NCI-H526 (cell line): ENCODE measurements at places on chromosomes 13 and 19.

DNA sequence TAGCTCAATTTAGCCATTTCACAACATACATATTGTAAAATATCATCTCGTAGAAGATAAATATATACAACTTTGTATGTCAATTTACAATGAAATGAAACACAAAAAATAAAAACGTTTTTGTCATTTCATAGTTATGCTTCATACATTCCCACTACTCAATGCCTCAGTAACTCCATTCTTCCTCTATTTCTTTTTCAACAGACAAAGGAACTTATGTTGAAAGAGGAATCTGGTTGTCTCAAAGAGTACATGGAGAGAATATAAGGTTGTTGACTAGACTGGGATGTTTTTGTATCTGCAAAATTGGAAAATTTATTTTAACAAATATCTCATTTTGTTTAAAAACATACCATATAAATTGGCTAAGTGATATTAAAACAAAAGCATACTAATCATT lies 12.8 kb downstream of the KCTD12 start:
- DNase-seq: no peak

DNA sequence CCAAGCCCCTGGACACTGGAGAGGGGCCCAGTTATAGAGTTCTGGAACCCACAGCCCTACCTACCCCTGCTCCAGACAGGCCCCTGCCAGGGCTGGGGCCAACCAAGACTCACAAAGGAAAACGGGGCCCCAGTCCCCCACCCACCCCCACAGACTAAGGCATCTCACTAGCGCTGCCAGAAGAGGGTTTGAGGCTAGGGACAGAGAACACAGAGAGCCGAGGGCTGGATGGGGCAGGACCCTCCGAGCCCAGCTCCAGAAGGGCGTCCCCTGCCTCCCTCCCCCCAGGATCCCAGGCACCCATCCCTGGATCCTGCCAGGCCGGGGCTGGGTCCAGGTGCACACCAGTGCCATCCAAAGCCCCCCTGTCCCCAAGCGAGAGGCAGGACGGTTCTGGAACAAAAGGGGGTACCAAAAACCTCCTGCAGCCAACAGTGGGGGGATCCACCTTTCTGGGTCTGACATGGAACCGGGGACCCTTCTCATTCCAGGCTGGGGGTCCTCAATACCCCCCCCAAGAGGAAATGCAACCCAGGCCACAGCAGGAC lies 4.4 kb upstream of the REXO1 start:
- DNase-seq: no peak

DNA sequence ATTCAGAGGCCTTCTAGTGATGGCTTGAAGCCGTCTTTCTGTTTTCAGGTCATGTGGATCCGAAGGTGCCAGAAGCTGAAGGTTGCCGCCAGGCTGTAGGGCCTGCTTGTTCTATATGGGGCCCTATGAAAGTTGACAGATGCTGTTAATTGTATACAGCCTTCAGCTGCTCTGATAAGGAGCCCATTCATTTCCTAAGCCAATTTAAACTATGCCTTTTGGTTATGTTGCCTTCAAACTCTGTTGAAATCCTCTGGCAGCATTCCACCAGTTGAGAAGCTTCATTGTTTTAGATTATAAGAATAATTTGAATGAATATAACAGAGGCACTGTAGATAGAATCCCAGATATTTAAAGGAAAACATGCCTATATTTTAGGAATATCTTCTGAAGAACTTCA lies 34.4 kb downstream of the RAP2A start:
- no peak for DNase-seq

GRCh38 chr13:75666646-75667351 lies 30.7 kb downstream of the LMO7 start:
- no peak for DNase-seq

- DNase-seq: no peak
Measured at GRCh38 chr19:46975925-46976782, 43.5 kb upstream of the NPAS1 start.

DNA sequence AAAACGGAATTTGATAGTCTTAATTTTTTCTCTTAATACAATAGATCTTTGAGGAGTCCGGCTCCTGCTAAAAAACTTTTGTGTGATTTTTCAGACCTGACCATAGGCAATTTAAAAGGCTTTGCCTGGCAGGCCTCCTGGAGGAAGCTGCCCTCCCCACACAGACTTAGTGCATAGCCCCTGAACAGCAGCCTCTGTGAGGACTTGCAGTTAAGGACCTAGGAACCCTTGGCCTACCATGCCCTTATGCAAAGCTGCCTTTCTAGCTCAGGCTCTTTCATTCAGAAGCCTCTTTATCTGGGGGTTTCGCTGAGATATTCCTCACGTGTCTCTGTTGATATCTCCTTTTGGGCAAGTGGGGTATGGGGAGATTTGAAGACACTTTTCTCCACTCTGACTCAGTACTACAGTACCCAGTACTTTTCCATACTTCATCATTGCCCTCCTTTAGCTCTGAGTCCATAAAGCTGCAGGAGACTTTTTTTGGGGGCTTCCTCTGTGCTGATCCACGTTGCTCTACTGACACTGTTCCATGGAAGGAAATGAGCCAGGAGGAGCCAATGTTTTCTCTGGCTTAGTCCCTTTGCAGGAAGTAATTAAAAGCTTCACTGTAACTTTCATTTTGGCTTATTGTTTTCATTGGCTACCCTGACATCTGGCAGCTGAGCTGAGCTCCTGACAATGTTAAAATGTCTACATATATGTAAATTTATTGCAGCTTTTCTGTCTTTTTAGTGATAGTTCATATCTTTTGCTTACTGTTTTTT lies 283.1 kb downstream of the TDRD3 start:
- DNase-seq: no peak

DNA sequence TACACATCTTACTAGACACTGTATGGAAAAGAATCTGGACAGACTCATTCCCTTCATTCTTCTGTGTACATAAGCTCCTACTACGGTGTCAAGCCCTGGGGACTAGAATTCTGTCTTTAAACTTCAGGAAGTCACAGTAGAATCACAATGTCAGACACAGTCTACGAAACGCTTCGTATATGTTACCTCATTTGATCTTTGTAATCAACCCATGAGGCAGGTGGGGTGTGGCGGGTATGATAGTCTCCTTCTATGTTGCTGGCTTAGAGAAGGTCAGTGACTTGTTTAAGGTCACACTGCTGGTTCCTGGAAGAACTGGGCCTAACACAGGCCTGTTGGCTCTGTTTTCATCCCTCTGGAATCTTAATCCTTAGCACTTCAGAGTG lies 32.2 kb upstream of the TPT1 start:
- DNase-seq: no peak

DNA sequence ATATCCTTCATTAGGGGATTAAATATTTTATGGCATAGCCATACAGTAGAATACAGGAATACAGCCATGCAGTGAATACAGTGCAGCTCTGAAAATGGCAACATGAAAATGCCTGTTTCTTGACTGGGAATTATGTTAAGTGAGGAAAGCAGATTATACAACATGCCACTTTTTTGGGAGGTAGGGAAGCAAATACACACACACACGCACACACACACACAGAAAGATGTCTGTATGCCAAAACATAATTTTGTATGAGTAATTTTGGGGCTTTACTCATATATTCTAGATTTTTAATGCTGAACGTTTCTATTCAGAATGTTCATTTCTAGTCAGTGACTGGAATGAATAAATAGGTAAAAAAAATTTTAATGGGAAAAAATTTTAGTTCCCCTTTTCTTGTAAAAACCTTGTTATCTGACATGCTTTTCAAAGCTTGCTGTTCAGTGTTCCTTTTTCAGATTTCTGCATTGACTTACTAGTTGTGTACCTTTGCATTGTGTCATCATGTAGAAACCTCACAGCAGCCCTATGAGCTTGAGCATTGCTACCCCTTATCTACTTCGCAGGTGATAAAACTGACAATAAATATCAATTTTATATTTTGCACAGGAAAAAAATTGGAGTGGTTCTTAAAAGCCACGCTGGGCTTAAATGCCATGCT lies 7.8 kb downstream of the GPR183 start:
- no peak for DNase-seq

DNA sequence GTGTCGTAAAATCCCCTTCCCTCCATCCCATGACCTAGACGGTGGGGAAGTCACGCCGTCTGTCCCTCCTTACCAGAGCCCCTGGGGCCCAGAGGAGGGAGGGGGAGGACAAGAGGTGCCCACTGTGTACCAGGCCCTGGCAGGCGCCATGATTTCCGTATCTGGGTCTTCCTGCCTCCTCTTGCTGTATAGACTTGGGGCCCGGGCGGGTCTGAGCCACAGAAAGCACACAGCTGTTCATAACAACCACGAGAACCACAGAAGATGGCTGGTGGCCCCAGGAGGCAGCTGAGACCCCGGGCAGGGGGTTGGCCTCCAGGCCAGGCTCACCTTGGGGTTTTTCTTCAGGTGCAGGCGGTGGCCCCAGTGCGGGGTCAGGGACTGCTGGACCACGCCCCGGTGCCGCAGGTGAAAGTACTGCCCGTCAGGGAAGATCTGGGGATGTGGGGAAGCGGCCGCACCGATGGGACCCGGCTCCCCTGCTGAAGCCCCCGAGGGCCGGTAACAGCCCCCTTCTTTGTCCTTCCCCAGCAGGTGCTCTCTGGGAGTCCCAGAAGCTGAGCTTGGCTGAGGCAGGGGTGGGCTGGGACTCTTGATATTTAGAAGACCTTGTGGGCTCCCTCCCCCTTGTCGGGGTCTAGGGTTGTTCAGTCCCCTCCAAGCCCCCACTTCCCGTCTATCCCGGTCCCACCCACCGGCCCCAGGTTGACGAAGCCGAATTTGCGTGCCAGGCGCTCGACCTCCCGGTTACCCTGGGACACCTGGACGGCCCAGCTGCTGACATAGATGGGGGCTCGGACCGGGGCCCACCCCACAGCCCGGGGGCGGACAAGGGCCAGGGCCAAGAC lies 463 bp downstream of the PCSK4 start:
- no peak for DNase-seq

- no peak for DNase-seq
Measured at GRCh38 chr13:83449668-83450395, 432.4 kb downstream of the SLITRK1 start.

DNA sequence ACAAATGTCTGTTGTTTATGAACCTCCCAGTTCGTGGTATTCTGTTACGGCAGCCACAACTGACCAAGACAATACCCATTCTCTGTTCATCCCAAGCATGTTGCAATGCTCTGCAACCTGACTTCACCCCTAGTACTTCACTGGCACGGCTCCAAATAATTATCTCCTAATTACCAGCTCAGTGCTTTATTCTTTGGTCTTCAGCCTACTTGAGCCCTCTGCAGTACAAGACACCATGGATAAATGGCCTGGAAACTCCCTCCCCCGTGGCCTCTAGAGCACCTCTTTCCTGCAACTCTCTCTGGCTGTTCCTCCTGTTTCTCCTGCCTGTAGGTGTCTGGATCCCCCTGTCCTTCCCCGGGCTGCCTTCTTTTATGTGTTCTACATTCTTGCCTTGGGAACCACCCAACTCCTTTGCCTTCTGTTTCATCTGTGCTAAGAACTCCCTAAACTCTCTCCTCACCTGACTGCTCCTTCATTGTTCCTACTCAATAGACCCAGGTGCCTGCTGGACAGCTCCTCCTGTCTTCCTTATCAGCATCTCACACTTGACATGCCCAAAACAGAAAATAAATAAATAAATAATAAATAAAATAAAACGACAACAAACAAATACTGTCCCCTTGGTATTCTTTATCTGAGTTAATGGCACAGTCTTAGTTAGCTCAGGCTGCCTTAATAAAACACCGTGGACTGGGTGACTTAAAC lies 200.4 kb upstream of the IPO5 start:
- DNase-seq: no peak

- peak; percentile 94 for DNase-seq
Measured at GRCh38 chr19:13162724-13163608, 12.8 kb downstream of the IER2 start.

- DNase-seq: no peak
Measured at GRCh38 chr13:113145911-113146598, 12.4 kb upstream of the PROZ start.

- no peak for DNase-seq
Measured at GRCh38 chr19:47353307-47353712, 4.2 kb downstream of the DHX34 start.

- peak; percentile 49 for DNase-seq
Measured at GRCh38 chr19:17332677-17333581, 1.7 kb downstream of the ANO8 start.

GRCh38 chr19:49637821-49638738 lies 1.9 kb downstream of the RRAS start:
- DNase-seq: peak; percentile 42

DNA sequence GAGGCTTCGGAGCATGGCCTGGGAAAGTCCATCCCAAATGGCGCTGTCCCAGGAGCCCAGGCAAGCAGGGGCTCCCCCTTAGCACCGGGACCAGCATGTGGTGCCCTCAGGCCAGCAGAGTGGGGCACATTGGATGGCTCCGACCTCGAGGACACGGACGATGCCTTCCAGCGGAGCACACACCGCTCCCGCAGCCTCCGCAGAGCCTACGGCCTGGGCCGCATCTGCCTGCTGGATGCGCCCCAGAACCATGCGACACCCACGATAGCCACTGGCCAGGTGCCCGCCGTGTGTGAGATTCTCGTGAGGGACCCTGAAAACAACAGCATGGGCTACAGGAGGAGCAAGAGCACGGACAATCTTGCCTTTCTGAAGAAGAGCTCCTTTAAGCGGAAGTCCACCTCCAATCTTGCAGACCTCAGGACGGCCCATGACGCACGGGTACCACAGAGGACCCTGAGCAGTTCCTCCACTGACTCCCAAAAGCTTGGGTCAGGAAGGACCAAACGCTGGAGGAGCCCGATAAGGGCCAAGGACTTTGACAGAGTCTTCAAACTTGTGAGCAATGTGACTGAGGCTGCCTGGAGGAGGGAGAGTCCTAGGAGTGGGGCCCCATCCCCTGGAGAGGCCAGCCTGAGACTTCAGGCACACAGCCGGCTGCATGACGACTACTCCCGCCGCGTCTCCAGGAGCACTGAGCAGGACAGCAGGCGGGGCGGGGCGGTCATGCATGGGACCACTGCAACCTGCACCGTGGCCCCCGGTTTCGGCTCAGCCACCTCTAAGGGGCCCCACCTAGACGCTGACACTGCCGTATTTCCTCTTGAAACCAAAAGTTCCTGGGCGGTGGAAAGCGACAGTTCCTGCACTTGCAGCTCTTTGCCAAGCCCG lies 63.1 kb downstream of the SPATA13 start:
- DNase-seq: no peak

DNA sequence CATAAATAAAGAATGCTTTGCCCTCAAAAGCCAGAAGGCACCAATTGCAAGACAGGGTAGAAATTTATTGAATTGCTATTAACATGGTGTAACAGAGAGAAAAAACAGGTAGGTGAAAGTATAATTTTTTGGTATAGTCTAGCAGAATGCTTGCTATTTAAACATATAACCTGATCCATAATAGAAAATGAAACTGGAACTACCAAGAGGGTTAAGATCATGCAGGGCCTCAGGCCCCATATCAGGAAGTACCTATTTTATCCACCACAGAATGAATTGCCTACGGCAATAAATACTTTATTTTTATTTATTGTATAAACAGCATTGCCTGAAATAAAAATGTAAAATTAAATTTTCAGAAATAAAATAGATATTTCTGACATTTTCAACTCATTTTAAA lies 159.5 kb downstream of the PRR20E start:
- DNase-seq: no peak

GRCh38 chr19:1064661-1065605 lies 2.0 kb upstream of the ARHGAP45 start:
- no peak for DNase-seq

GRCh38 chr13:21413013-21413412 lies 46.1 kb downstream of the ZDHHC20 start:
- no peak for DNase-seq

GRCh38 chr19:4987692-4988370 lies 18.9 kb downstream of the KDM4B start:
- DNase-seq: no peak

GRCh38 chr19:49832556-49832955 lies 14.5 kb downstream of the MED25 start:
- no peak for DNase-seq

GRCh38 chr13:75136151-75136550 lies 345.8 kb downstream of the TBC1D4 start:
- no peak for DNase-seq
